Diencephalon (tissue), 1 donor: ENCODE measurements at places on chromosomes 5 and 9. TPM values are rescaled to one million over a fixed set of nuclear protein-coding genes. Genes with fewer than 3 reads are reported as not detected.

Gene CDKN2AIPNL
- total RNA-seq = 60.0 TPM

Gene SLC46A2
- not detected for total RNA-seq

Gene TEX48
- total RNA-seq = not detected

Gene EFCAB9
- total RNA-seq = not detected

Gene NDST1
- total RNA-seq = 38.1 TPM

Gene CNTNAP3B
- total RNA-seq = 39.7 TPM

Gene JMY
- 29.8 TPM for total RNA-seq

Gene SMIM32
- 1.4 TPM for total RNA-seq

Gene INSL4
- not detected for total RNA-seq

Gene TRIP13
- total RNA-seq = 8.8 TPM

Gene LAMC3
- 3.7 TPM for total RNA-seq

Gene TMOD1
- 5.5 TPM for total RNA-seq

Gene TMEM215
- total RNA-seq = 9.0 TPM

Gene IL9
- total RNA-seq = not detected

Gene EMB
- total RNA-seq = 31.1 TPM

Gene PRXL2C
- total RNA-seq = 13.4 TPM

Gene SLC4A9
- 0.23 TPM for total RNA-seq

Gene ANKRD31
- total RNA-seq = 1.2 TPM

Gene RNF180
- total RNA-seq = 110 TPM

Gene PCDHGB7
- total RNA-seq = 18.2 TPM

Gene FOXD1
- 2.1 TPM for total RNA-seq

Gene MARCOL
- total RNA-seq = not detected

Gene BOD1
- 46.8 TPM for total RNA-seq

Gene IFNK
- not detected for total RNA-seq

Gene ADAMTSL1
- total RNA-seq = 27.2 TPM

Gene PCAT7
- not detected for total RNA-seq

Gene ELOVL7
- total RNA-seq = 6.9 TPM

Gene SPOCK1
- 53.3 TPM for total RNA-seq

Gene PCDHB16
- 5.8 TPM for total RNA-seq
